Panc1 (cell line): ENCODE measurements at places on chromosomes 5 and 9. TPM values are rescaled to one million over a fixed set of nuclear protein-coding genes. Genes with fewer than 3 reads are reported as not detected.

DNA sequence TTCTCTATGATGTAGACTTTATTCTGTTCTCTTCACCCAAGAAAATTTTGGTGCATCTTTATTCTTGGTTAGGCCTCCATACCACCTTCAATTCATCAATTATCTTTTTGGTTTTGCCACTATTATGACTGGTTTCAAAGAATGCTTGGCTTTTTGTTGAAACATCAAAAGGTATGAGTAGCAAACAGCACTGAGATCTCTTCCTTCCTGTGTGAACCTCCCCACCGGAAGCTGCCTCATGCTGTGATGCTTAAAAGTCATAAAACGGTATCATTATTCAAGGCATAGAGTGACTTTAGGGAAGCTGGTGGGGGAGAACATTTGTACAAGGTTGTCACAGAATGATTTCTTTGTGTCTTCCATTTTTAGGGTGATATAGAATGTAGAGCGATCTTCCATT lies 70.6 kb downstream of the IQGAP2 start:
- no peak for DNase-seq

GRCh38 chr9:20040991-20041696 lies 252.3 kb upstream of the SLC24A2 start:
- no peak for DNase-seq

Gene GRM6
- not detected for total RNA-seq

DNA sequence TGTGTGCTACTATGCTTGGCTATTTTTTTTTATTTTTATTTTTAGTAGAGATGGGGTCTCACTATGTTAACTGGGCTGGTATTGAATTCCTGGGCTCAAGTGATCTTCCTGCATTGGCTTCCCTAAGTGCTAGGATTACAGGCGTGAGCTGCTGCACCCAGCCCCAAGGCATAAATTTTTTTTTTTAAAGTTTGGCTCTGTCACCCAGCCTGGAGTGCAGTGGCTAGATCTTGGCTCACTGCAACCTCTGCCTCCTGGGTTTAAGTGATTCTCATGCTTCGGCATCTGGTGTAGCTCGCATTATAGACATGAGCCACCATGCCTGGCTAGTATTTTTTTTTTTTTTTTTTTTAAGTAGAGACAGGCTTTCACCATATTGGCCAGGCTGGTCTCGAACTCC lies 70.3 kb downstream of the RAB24 start:
- DNase-seq: no peak

- DNase-seq: no peak
Measured at GRCh38 chr5:143495821-143496275, 92.4 kb upstream of the NR3C1 start.

Gene TMEM252
- not detected for total RNA-seq

Gene FOXD4L5
- total RNA-seq: 0.08 TPM

DNA sequence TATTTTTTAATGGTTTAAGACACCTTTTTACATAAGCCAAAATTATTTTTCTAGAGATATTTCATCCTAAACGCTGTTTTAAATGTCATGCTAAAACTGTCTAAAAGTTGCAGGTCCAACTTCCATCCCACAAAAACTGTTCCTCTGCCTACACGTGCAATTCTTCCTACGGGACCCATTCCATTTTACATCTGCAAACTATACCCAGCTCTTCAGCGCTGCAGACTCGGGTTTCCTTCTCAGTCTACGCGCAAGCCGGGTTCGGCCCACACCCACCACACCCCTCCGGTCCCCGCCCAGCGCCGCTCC lies 8.7 kb downstream of the RANBP6 start:
- DNase-seq: no peak

- no peak for DNase-seq
Measured at GRCh38 chr5:647727-648126, 35.6 kb downstream of the CEP72 start.

- no peak for DNase-seq
Measured at GRCh38 chr9:72048850-72049249, 11.6 kb downstream of the C9orf57 start.

DNA sequence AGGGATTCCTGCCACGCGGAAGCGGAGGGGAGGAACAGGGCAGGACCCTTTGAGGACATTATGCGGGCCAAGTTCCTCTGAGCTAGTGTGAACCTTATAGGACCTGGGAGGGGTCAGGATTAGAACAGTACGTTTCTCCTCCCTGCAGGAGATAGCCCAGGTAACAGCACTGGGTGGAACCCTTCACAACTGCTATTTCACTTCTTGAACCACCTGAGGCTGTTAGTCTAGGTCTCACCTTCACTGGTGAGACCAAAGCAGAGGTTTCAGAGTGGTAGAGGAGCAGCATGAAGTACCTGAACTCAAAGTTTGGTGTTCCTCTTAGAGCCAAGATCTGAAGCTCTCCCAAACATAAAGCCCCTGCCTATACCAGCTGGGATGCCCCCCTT lies 832 bp downstream of the EIF4EBP3 start:
- no peak for DNase-seq

DNA sequence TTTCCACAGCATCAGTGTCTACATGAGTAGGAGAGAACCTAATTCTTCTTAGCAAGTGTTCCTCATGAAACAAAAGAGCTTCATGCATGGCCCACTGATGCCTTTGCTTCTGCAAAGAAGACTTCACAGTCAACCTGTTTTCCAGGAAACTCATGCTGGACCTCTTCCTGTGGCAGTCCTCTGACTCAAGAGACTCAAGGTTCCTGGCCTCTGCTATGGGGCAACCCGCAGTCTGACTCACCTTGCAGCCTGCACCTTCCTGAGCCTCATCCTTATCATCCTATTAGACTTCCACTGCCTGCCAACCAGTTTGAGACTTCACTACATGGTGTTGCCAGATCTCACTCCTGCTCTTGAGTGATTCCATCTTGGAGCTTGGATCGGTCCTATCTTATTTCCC lies 17.6 kb upstream of the AGGF1 start:
- no peak for DNase-seq

Gene FCN2
- total RNA-seq: not detected

Gene OR1J4
- total RNA-seq: not detected

- DNase-seq: no peak
Measured at GRCh38 chr5:14174230-14174636, 31.1 kb downstream of the TRIO start.

- no peak for DNase-seq
Measured at GRCh38 chr5:126015235-126016181, 407.7 kb upstream of the GRAMD2B start.

GRCh38 chr9:1604942-1605560 lies 410.1 kb upstream of the SMARCA2 start:
- peak; percentile 8 for DNase-seq

- no peak for DNase-seq
Measured at GRCh38 chr9:90641884-90642487, 638 bp downstream of the DIRAS2 start.

GRCh38 chr5:112681481-112681908 lies 56.2 kb upstream of the APC start:
- no peak for DNase-seq

DNA sequence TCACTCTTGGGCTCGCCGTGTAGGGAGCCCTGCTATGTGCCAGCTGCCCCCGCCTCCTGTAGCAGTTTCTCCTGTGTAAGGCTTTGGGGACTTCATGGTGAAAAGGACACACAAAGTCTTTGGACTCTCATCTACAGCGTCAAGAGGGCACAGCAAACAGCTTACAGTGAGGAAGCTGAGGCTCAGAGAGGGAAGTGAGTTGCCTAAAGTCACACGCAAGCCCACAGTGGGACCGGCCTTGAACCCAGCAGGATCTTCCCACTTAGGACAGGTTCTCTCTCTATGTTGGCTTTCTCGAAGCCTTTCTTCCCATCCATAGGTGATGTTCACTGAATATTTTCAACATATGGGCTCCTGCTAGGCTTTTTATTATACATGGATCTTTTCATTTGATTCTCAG lies 9.8 kb upstream of the PRRX2 start:
- no peak for DNase-seq

GRCh38 chr9:3939820-3940219 lies 360.0 kb downstream of the GLIS3 start:
- no peak for DNase-seq

DNA sequence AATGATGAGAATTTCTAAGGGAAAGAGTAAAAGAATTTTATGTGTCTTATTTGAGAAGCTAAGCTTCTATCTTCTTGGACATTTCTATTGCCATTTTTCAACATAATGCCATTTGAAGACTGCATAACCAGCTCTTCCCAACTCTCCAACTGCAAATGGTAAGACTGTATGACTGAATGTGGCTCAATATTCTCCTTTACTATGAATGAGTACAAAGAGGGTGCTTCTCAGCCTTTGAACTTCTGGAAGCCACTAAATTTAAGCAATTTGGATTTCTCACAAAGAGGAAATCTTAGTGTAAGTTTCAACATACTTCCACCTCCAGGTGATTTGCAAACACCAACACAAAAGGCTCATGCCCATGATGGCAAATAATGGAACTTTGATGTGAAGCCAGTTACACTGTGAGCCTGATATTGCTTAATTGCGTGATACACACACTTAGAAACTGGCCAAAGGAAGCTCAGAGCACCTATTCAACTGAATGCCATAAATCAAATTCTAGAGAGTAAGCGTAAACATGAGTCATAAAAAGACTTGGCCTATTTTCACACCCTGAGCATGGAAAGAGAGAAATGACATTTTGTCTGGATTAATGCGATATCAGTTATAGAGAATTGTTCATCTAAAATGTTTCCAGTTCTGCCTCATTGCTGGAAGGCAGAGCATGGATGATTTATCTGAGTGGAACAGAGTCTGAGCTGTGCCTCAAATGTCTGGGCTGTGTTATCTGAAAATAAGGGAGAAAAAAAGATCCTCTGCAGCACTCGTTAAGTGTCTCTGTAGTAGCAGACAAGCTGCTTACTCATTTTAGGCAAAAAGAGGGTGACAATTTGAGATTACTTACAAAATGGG lies 145.3 kb downstream of the PLK2 start:
- DNase-seq: no peak

Gene CDH9
- 0.10 TPM for total RNA-seq

- no peak for DNase-seq
Measured at GRCh38 chr5:72185496-72186329, 78.4 kb downstream of the MAP1B start.

Gene RUSC2
- total RNA-seq: 49.9 TPM

DNA sequence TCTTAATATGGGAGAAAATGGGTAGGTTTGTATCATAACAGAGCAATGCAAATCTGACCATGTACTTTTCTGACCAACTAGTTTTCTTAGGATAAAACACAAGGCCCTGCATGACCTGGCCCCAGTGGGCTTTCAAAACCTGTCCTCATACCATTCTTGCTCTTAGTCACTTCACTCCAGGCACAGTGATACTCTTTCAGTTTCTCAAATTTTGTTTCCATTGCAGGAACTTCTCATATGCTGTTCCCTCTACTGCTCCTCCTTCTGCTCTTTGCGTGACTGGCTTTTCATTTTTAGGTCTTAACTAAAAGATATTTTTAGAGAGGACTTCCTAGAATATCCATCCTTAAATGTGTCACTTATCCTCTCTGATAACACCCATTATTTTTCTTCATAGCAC lies 112.4 kb downstream of the INIP start:
- DNase-seq: no peak

DNA sequence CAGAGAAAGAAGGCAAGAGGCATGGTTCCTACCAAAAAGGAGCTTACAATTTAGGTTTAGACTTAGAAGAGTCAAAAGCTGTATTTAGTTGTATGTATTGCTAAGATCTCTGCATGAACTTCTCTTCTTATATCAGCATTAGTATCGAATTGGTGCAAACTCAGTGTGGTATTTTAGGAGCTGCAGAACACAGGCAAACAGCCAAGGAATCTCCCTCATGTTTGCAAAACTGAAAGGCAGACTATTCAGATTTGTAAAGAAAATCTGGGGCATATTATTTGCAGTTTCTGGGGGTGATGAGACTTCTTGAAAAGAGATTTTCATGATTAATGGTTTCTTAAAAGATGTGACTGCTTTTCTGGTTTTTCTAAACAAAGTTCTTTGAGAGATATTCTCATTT lies 252.7 kb downstream of the CEMIP2 start:
- no peak for DNase-seq

Gene ADGRV1
- total RNA-seq: 0.49 TPM

DNA sequence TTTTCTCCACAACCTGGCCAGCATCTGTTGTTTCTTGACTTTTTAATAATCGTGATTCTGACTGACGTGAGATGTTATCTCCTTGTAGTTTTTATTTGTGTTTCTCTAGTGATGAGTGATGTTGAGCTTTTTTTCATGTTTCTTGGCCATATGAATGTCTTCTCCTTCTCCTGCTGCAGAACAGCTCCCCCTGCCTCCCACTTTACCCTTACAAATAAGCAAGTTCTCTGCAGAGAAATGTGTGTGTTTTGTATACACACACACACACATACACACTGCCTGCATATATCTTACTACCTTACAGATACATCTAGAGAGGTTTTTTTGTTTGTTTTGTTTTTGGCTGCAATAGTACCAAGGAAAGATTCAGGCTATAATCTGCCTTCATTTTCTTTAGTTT lies 88.7 kb upstream of the PHF24 start:
- DNase-seq: no peak

- DNase-seq: no peak
Measured at GRCh38 chr5:1246711-1247431, 21.7 kb downstream of the SLC6A18 start.

- no peak for DNase-seq
Measured at GRCh38 chr5:16385516-16386090, 80.0 kb downstream of the ZNF622 start.

DNA sequence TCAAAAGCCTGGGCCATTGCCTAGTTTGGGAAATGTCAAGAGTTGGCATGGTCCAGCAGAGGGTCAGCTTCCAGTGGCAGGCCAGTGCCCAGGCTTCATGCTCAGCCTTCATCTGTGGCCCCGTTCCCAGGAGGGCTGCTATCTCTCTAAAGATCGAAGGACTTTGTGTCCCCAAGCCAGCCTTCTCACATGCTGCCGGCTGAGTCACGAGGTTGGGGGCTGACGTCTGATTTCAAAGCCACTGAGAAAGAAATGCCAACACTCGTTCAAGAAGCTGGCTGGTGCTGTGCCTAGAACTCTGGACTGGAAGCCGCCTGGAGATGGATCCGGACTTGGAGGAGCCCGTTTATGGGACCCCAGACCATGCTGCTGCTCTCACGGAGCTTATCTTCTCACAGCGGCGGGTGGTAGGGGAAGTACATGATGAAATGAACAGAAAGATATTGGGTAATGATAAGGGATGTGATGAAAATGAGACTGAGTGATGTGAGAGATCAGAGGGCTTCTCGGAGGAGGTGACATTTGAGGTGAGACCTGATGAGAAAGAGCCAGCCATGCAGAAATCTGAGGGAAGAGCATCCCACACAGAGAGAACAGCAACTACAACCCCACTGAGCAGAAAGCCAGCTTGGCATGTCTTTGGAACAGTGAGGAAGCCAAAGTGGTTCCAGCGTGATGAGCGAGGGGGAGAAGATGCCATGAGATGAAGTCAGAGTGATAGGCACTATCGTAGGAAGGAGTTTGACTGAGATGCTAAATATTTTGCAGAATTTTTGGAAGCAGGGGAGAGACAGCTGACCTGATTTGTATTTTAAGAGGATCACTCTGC lies 54.9 kb upstream of the BOD1 start:
- DNase-seq: no peak

Gene LCN9
- not detected for total RNA-seq

- DNase-seq: no peak
Measured at GRCh38 chr9:113148781-113149510, 1.9 kb upstream of the SLC31A2 start.

Gene PALM2AKAP2
- 0.44 TPM for total RNA-seq
